ENCODE measurements at places on chromosomes 11 and 22.

- DNase-seq, result no peak
Measured at GRCh38 chr22:39422101-39422500, 22.5 kb downstream of the TAB1 start.

DNA sequence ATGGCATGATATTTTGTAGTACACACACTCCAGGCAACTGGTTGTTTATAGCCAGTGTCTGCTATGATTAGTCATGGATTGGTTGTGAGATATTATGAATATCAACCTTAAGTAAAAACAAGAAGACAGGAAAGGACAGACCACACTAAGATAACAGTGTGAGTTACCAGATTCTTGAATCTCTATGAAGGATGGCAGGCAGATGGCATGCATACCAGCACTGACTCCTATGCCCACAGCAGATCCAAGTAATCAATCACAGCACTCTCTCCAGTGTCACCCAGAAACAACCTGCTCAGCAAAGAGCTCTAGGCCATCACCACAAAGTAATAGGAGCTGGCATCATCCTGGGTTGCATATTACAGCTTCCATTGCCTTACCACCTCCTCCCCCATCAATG lies 116.6 kb downstream of the GALNT18 start:
- DNase-seq, result no peak

DNA sequence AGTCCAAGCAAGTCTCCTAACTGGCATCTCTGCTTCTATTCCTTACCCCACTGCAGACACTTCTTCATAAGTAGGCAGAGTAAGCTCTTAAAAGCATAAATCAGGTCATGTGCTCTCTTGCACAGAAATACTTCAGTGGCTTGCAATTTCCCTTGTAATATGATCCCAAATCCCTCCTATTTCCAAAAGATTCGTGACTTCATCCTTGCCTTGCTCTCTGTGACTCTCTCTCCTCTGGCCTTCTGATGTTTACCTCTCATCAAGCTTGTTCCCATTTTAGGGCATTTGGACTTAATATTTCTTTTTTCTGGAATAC lies 37.4 kb upstream of the NCR3LG1 start:
- DNase-seq, result no peak

- DNase-seq, result no peak
Measured at GRCh38 chr11:215581-216037, 8.1 kb downstream of the RIC8A start.

DNA sequence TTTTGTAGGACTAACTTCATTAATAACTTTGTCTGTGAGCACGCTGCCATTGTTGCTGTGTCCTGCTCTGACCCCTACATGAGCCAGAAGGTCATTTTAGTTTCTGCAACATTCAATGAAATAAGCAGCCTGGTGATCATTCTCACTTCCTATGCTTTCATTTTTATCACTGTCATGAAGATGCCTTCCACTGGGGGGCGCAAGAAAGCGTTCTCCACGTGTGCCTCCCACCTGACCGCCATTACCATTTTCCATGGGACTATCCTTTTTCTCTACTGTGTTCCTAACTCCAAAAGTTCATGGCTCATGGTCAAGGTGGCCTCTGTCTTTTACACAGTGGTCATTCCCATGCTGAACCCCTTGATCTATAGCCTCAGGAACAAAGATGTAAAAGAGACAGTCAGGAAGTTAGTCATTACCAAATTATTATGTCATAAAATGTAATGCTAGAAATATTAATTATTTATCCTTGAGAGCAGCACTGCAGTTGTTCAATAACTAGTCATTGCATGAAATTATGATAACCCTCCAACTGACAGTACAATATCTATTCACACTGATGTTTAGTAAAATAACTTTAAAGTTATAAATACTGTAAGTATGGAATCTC lies 46.4 kb upstream of the OR5D13 start:
- no peak for DNase-seq

- no peak for DNase-seq
Measured at GRCh38 chr22:42726811-42727210, 6.1 kb upstream of the A4GALT start.

- DNase-seq, result no peak
Measured at GRCh38 chr11:128594226-128594625, 6.9 kb upstream of the ETS1 start.

Measured in stimulated activated CD8-positive, alpha-beta memory T cell treated with anti-CD3 and anti-CD28 coated beads, Interleukin-4, amount 100 ng/mL, for 24 hours (primary cell).